SHP77 (cell line): ENCODE measurements at places on chromosomes 1 and 21.

- DNase-seq: no peak
Measured at GRCh38 chr1:168348146-168348709, 67.6 kb downstream of the TBX19 start.

DNA sequence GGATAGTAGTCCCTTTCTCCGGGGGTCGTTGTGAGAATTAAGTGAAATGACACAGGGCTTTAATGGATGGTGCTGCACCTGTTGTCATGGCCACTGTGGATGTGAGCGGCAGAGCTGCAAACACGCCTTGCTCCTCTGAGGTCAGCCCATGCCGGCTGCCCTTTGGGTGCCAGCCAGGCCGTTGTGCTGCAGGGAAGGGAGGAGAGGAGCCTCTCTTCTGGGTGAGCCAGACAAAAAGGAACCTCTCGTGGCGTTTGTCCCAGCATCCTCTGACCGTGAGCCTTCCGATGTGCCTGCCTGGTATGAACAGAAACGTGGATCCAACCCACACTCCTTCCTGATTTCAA, 383.0 kb upstream of the VAMP3 start:
- peak; percentile 56 for DNase-seq

DNA sequence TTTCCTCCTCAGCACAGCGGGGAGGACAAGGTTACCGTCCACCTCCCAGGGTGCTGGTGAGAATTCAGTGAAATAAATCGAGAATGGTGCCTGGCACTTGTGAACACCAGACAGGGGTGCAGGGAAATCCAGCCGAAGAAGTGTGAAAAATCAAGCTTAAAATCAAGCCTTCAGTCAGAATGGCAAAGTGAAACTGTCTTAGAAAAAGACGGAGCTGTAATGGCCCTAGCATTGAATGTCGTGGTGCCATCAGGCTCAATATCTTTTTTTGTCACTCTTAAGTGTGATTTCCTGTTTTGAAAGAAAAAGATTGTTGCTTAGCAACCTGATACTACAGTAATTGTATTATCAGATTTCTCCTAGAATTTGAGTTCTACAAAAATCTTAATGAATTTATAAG, 22.1 kb downstream of the EDARADD start:
- no peak for DNase-seq

DNA sequence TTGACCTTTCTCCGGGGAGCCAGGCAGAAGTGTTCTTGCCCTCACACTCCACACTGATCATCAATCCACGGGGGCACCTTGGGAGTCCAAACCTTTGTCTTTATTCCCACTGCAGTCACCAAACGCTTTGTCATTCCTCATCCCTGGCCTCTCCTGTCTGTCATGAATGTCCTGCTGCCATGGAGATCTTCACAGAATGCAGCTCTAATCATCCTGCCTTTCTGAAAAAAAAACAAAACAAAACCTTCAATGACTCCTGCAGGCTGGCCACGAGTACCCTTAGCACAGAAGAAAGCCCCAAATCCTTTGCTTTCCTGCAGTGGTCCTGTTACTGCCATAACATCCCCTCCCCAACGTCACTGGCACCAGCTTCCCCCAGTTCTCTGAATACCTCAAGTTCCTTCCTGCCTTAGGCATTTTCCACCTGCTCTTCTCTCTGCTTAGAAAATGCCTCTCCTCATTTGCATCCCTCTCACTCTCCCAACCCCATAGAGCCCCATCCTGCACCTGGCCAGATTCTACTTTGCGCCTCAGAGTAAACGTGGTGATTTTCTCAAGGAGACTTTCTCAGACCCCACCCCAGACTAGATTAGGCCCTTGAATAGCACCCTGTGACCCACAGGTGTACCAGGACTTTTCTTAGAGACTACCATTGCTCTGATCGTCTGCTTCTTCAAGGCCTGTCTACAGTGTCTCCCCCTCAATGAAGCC, 131.2 kb downstream of the AK5 start:
- DNase-seq: no peak

GRCh38 chr21:28229814-28230213, 762.9 kb downstream of the LTN1 start:
- DNase-seq: no peak

DNA sequence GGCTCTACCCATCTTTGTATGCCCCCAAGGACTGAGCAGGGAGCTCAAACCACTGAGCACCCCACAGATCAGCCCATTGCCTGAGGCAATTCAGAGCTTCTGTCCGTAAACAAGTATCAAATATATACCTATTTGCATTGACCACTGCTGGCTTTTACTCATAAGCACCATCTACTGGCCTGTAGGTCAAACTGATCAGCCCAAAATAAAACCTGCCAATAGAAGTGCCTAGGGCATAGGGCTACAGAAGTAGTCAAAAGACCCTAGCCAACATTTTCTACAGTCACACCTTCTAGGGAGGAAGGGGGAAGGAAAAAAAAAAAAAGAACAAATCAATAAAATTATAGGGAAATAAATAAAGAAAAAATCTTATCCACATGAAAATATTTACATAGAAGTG, 5.3 kb upstream of the LCE3D start:
- no peak for DNase-seq

DNA sequence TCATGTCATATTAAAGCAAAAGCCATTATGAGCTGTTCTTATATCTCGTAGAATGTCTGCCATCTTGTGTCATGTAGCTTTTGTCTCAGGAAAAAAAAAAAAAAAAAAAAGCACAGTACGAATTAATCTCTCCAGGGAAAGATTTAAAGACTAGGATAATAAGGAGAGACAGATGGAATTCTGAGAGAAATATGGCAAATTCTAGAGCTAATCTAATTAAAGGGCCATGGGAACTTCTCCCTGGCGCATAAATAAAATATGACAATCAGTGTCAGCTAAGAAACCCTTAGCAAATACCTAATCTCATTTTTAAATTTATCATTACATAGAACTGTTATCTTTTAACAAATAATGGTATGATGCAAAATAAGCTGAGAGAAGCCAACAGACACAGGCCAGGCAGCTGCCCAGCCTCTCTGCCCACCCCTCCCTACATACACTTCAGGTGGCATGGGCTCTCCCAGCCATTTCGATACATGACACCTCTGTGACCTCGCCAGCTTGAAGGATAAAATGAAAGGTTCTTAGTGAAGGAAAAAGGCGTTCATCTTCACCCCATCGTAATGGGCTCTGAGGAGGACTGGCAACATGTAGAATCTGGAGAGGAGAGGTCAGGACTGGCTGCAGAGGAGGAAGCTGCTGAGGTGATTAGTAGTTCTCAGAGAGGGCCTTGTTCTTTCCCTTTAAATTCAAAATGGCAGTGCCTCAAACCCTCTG, 39.8 kb downstream of the DISC1 start:
- no peak for DNase-seq

DNA sequence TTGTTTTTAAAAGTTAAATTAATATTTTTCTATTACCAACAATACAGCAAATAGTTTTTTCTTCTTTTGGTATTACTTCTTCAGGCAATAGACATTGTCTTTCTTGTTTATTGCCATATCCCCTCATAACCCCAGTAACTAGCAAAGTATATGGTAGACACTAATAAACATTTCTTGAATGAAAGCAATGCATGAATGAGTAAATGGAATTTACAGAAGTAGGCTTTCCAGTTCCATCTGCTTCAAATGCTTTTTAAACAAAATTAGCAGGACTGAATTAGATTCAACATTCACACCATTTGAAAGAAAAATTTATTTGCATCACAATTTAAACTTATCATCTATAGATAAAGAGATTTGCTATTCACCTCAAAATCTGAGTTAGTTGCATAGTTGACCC, 5.6 kb upstream of the DR1 start:
- no peak for DNase-seq

DNA sequence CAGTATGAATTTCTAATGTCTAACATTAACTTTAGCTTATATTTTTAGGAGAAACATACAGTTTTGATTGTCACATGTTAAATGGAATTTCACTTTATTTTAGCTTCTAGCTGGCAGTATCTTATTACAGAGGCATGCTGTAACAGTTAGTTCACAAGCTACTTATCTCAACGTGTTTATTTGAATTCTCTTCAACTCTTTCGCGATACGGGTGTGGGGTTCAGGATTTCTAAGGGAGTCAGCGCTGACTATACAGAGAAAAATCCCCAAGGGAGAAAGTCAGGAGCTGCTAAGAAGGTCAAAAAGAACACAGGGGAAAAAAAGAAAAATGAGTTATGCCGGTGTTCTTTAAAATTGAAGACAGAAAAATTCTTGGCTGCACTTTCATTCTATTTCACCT, 296.2 kb downstream of the VAV3 start:
- no peak for DNase-seq

GRCh38 chr1:21608798-21609197, 60.4 kb downstream of the RAP1GAP start:
- DNase-seq: no peak

DNA sequence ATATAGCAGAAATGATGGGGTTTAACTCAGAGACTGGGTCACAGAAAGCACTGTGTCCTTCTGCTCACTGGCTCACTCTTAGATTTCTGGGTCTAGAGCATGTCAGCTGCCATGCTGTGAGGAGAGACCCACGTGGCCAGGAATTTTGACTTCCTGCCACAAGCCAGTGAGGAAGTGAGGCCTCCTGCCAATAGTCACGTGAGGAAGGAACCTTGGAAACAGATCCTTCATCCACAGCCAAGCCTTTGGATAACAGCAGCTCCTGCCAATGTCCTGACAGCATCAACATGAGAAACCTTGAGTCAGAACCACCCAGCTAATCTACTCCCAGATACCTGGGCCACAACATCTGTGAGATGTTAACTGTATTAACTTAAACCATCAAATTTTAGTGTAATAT, 114.5 kb upstream of the PLPPR5 start:
- DNase-seq: no peak

GRCh38 chr1:164559342-164560051, 513 bp downstream of the PBX1 start:
- DNase-seq: peak; percentile 43

- DNase-seq: no peak
Measured at GRCh38 chr1:202210969-202211368, 17.4 kb downstream of the LGR6 start.

DNA sequence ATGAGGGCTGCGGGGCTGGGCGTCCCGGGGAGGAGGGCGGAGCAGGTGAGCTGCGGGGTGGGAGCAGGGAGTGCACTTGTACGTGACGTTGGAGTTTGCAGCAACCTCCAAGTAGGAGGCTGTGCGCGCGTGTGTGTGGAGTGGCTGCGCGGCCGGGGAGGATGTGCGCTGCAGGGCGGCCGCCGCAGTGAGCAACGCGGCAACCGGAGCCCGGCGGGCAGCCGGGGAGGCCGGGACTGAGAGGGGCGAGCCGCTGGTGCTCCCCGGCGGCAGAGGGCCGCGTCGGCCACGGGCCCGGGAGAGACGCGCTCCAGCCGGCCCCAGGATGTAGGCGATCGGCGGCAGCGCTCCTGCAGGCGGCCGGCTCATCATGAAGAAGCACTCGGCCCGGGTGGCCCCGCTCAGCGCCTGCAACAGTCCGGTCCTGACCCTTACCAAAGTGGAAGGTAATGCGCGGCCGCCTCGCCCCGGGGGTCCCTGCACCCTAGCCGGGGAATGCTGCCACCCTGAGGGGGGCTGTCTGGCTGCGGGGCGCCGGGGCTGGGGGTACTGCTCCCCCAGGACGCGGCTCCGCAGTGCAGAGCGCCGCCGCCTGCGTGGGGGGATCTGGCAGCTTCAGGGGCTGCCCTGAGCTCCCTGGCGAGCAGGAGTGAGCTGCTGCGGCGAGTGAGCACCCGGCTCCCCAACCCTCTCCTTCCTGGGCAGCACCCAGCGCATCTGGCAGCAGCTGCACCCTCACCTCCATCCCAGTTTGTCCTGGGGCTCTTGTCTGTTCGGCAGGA, 158.9 kb upstream of the COA6 start:
- DNase-seq: no peak

DNA sequence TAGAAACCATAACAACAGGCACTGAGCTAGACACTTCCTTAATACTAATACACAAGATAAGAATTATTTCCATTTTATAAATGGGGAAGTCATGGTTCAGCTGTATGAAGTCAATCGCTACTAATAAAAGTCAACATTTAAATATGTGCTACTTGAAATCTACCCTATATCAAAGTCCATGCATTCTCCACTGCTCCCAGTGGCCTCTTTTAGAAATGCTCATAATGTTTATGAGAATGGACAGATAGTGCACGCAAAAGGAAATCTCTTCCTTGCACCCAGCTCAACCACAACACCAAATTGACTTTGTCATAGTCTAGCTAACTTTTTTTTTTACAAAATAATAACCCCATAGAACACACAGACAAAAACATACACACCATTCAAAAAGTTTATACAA, 281.7 kb upstream of the CXADR start:
- no peak for DNase-seq

GRCh38 chr1:46455951-46456350, 33.7 kb upstream of the DMBX1 start:
- no peak for DNase-seq

GRCh38 chr1:181077576-181078242, 10.8 kb upstream of the IER5 start:
- DNase-seq: no peak

- DNase-seq: no peak
Measured at GRCh38 chr1:50095716-50096115, 13.0 kb upstream of the ELAVL4 start.

DNA sequence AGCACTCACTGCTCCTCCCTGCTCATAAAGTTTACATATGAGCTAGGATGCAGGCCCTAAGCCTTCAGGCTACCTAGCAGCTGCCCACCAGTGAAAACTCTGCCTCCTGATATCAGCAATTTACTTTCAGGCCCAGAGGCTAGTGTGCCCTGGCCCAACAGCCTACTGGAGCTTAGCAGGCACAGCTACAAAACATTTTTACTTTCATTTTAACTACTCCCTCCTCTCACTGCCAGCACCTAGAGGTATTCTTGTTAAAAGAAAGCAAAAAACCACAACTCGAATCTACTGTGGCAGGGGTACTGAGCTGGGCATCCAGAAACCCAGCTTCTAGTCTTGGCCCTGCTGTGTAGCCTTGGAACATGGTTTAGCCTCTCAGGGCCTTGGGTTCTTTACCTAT, 5.8 kb upstream of the LORICRIN start:
- DNase-seq: no peak

DNA sequence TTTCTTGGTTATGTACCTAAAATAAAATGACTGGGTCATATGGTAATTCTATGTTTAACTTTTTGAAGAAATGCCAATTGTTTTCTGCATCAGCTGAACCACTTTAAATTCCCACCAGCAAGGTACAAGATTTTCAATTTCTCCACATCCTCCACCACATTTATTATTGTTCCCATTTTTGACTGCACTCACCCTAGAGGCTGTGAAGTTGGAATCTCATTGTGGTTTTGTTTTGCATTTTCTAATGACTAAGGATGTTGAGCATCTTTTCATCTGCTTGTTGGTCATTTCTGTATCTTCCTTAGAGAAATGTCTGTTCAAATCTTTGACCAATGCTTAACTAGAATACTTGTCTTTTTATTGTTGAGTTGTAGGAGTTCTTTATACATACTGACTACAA, 72.5 kb downstream of the ASTN1 start:
- DNase-seq: no peak

DNA sequence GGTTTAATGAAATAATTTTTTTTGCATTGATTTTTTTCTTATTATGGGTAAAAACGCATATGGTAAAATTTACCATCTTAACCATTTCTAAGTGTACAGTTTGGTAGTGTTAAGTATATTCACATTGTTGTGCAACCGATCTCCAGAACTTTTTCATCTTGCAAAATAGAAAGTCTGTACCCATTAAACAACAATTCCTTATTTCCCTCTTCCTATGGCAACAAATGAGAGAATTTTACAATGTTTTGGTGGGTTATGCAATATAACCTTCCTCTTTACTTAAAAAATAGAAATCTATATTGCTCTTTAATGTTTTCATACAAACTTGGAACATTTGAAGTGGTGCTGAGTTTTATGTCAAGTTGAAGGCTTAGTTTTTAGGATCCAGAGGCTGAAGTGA, 26.6 kb downstream of the MAP3K7CL start:
- DNase-seq: no peak

GRCh38 chr1:13788795-13789194, 88.8 kb downstream of the PRDM2 start:
- DNase-seq: no peak
